ENCODE measurements at places on chromosomes 5 and 9. TPM values are rescaled to one million over a fixed set of nuclear protein-coding genes. Genes with fewer than 3 reads are reported as not detected.

DNA sequence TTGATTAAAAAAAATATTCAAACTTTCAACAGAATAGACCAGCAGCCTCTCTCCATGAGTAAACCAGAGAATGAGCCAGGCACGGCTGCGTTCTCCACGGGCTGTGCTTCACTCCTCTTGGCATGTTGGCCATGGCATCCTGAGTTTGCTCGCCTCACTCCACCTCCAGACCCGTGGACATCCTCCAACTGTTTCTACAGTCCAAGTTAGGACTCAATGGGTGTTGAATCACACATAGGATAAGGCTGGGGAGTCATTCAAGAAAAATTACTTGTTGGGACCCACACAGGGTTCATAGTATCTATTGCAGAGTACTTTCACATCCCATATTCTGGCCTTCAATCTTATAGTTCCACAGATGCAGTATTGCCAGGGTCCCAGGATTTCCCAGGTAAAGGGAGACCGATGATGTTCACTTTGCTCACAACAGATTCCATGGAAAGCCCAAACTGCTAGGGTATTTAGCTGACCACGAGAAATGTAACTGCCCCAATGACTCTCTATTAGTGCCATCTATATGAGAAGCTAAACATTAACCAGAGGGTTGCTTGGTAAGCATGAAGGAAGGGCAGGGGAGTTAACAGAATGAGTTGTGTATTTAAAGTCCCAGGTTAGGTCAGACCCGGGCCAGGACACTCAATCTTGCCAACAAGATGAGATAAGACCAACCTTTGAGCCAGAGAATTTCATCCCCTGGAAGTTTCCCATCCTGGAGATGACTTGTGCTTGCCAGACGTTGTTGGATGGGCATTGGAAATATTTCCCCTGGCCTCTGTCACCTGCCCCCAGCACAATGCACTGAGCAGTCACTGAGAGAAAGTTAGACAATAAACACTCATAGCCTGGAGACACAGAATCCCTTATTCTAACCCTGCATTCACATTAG is 19.7 kb upstream of the GDA start:
- no peaks in the 10 kb centered on the region for H3K4me1 ChIP-seq
- H3K4me3 ChIP-seq: no peak overlapping the region
- H3K27me3 ChIP-seq: no peaks in the 10 kb centered on the region
- DNase-seq: no peak

- DNase-seq: no peak
Measured at GRCh38 chr5:84304599-84304998, 80.1 kb downstream of the EDIL3 start.

DNA sequence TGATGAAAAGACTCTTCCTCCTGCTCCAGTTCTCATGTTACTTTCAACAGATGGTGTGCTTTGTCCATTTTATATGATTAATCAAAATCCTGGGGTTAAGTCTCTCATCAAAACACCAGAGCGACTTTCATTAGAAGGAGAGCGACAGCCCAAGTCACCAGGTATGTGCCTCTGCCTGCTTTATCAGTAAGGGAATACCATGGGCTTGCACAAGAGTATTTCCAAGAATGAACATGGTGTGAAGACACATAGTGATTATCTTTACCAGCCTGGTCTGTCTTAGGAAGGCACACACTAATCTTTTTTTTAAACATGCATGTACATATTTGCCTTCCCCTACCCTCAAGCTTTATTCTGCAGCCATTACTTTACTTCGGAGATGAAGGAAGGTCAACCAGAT is 15.2 kb downstream of the NUP214 start:
- peaks cover 66% of the 10 kb centered on the region for H3K36me3 ChIP-seq
- no peak overlapping the region for H3K4me3 ChIP-seq
- no peaks in the 10 kb centered on the region for H3K4me1 ChIP-seq
- H3K27ac ChIP-seq: no peak overlapping the region
- DNase-seq: no peak
- H3K27me3 ChIP-seq: no peaks in the 10 kb centered on the region

GRCh38 chr9:1939926-1940368 is 75.2 kb upstream of the SMARCA2 start:
- H3K27me3 ChIP-seq: no peaks in the 10 kb centered on the region
- no peak overlapping the region for H3K27ac ChIP-seq
- no peaks in the 10 kb centered on the region for H3K4me1 ChIP-seq
- H3K4me3 ChIP-seq: no peak overlapping the region
- DNase-seq: no peak

Gene SPINK4
- not detected for total RNA-seq

- H3K36me3 ChIP-seq: peaks cover 64% of the 10 kb centered on the region
- H3K27me3 ChIP-seq: no peaks in the 10 kb centered on the region
- DNase-seq: no peak
- H3K4me3 ChIP-seq: no peak overlapping the region
- H3K4me1 ChIP-seq: no peaks in the 10 kb centered on the region
Measured at GRCh38 chr9:93649610-93650261, 73.4 kb downstream of the PHF2 start.

DNA sequence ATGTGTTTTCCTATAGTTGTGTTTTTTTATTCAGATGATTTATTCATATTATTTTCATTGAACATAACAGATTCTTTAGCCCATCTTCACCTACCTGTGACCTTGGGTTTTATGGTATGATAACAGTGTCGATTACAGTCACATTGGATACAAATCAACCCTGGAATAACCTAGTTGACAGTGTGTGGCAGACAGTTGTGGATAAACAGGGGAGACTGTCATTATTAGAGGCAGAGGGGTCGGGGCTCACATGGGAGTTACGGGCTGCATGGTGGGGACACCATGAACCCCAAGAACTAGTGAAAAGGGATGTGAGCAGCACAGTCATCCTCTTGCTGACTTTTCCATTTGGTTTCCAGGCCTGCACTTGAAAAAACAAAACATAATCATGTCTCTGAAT is 29.9 kb upstream of the MAP1B start:
- H3K4me1 ChIP-seq: peaks cover 5% of the 10 kb centered on the region
- no peak overlapping the region for H3K4me3 ChIP-seq
- H3K27ac ChIP-seq: no peak overlapping the region
- no peaks in the 10 kb centered on the region for H3K36me3 ChIP-seq
- no peak for DNase-seq

Gene OLFM1
- 24.5 TPM for total RNA-seq

- H3K36me3 ChIP-seq: no peaks in the 10 kb centered on the region
- no peak overlapping the region for H3K4me3 ChIP-seq
- H3K4me1 ChIP-seq: no peaks in the 10 kb centered on the region
- H3K27ac ChIP-seq: no peak overlapping the region
- DNase-seq: no peak
Measured at GRCh38 chr5:180387798-180388197, 34.7 kb upstream of the GFPT2 start.

Gene NFIL3
- 24.6 TPM for total RNA-seq

Gene TNFSF8
- total RNA-seq: 5.8 TPM

Gene PCDHGA12
- 16.2 TPM for total RNA-seq

DNA sequence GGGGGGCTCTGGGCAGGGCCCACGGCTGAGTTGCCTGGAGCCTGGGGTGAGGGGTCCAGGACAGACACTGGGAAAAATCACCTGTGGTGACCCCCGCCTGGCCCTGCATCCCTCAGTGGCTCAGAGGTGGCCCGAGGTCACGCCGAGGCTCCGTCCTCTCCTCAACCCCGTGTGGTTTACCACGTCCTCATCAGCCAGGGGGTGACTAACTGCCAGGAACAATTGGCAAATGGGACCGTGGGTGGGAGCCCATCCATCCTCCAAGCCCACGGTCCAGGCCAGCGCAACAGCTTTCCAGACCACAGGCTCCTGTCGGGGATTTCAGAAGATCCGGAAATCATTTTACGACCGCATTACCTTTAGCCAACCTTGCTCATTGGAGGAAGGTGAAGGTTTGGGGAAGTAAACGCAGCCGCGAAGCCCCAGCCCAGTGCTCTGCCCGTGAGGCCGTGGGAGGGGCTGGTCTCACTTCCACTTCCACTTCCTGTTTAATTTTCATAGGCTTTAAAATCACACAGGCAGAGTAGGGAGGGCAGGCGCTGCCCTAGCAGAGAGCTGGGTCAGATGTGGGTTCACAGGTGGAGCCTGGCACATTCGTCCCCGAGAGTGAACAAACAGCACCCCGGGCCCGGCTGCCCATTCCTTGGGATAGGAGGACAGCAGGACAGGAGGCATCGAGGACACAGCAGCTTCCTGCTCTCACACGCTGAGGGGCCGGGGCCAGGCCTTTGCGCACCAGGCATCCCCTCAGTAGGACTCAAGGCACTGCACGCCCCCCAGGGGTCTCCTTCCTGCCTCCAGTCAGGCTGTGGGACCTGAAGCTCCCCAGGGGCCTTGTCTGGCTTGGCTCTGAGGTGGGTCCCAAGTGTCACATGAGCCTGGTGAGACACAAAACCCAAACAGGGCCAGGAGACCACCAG is 19.8 kb upstream of the SLC9A3 start:
- DNase-seq: peak; percentile 1
- no peaks in the 10 kb centered on the region for H3K36me3 ChIP-seq
- no peaks in the 10 kb centered on the region for H3K4me1 ChIP-seq
- no peaks in the 10 kb centered on the region for H3K27me3 ChIP-seq
- no peak overlapping the region for H3K4me3 ChIP-seq

Gene TEX48
- total RNA-seq: not detected

Data from thoracic aorta (tissue), 2 donors.